ENCODE measurements at places on chromosomes 2 and 18.

DNA sequence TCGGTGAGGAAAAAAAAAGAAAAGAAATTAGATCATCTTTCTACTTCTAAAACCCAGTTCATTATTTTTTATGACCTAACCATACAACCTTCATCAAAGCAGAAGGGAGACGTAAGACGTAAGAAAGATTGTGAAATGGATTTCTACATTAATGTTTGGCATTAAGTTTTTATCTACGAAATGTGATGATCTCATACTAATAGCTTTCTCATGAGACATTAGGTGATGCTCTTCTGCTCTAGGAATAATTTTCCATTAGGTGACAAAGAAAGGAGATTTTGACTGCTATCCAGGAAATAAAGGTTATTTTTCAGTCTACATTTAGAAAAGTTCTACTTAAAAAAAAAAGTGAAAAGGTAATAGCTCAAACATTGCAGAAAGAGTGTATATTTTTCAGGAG, 748.6 kb downstream of the ERBB4 start:
- DNase-seq: no peak

- no peak for DNase-seq
Measured at GRCh38 chr2:203625701-203626100, 80.7 kb upstream of the CD28 start.

- DNase-seq: peak; percentile 56
Measured at GRCh38 chr18:22169889-22170420, 566 bp downstream of the GATA6 start.

GRCh38 chr18:74869904-74870863, 272.5 kb downstream of the ZNF407 start:
- DNase-seq: no peak

- DNase-seq: no peak
Measured at GRCh38 chr2:16383411-16383810, 282.2 kb downstream of the CYRIA start.

GRCh38 chr2:191321861-191322662, 76.9 kb downstream of the MYO1B start:
- no peak for DNase-seq

- no peak for DNase-seq
Measured at GRCh38 chr2:113124181-113124961, 3.0 kb upstream of the IL1RN start.

Data from left cardiac atrium (tissue), 4 donors.